ENCODE measurements at places on chromosomes 5 and 9.

DNA sequence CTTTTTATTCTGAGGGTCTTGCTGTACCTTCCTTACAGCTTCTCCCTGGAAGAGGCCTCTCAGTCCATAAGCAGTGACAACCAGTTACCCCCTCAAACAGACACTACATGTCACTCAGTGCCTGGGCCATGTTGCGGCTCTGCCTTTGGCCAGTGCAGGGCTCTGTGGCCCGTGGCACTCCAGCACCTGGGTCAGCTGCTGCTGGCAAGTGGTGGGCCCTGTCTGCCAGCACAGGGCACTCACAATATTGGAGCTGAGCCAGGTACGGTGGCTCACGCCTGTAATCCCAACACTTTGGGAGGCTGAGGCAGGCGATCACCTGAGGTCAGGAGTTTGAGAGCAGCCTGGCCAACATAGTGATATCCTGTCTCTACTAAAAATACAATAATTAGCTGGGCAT, 24.2 kb downstream of the DAP start:
- DNase-seq = no peak

- DNase-seq = no peak
These were observed 1428.9 kb upstream of the WWC1 start for GRCh38 chr5:166862581-166862980.

DNA sequence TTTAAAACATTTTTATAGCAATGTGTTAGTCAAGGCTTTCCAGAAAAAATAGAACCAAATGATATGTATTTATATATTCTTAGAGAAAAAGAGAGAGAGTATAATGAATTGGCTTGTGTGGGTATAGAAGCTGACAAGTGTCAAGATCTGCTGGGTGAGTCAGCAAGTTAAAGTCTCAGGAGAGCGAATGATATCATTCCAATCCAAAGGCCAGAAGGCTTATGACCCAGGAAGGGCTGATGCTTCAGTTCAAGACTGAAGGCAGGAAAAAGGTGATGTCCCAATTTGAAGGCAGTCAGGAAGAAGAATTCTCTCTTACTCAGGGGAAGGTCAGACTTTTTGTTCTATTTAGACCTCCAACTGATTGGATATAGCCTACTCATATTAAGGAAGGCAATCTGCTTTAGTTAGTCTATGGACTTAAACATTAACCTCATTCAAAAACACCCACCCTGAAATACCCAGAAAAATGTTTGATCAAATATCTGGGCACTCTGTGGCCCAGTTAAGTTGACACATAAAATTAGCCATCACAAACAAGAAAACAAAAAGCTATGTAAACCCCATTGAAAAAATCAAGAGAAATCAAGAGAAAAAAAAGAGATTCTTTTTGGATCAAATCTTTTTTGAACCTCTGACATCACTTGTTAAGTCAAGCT, 189.6 kb downstream of the PIK3R1 start:
- DNase-seq = no peak

- no peak for DNase-seq
These were observed 46.5 kb downstream of the IRF1 start for GRCh38 chr5:132444061-132444460.

DNA sequence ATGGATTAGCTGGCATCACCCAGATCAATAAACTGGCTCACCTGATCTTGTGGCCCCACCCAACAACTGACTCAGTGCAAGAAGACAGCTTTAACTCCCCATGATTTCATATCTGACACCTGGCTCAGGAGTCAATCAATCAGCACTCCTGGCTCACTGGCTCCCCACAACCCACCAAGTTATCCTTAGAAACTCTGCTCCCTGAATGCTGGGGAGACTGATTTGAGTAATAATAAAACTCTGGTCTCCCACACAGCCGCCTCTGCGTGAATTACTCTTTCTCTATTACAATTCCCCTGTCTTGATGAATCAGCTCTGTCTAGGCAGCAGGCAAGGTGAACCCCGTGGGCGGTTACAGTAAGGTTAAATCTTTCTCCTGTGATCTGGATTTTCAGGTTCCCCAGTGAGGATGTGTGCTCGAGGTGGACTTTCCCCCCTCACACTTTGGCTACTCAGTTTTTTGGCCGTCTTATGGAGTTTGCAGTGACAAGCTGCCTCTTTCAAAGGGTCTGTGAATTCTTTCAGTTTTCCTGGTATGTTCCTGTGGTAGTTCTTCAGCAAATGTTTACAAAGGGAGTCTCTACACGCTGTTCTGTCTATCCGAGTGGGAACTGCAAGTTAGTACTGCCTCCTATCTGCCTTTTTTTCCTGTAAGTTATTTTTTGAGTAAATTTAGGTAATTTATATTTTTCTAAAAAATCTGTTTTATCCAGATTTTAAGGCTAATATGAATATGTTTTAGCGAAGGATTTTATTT, 500.2 kb upstream of the NUDT12 start:
- no peak for DNase-seq

- no peak for DNase-seq
These were observed 2.8 kb upstream of the WWC1 start for GRCh38 chr5:168288349-168289245.

- no peak for DNase-seq
These were observed 269.4 kb upstream of the PTGER4 start for GRCh38 chr5:40410231-40410861.

GRCh38 chr5:53547226-53547625, 13.2 kb upstream of the NDUFS4 start:
- no peak for DNase-seq

DNA sequence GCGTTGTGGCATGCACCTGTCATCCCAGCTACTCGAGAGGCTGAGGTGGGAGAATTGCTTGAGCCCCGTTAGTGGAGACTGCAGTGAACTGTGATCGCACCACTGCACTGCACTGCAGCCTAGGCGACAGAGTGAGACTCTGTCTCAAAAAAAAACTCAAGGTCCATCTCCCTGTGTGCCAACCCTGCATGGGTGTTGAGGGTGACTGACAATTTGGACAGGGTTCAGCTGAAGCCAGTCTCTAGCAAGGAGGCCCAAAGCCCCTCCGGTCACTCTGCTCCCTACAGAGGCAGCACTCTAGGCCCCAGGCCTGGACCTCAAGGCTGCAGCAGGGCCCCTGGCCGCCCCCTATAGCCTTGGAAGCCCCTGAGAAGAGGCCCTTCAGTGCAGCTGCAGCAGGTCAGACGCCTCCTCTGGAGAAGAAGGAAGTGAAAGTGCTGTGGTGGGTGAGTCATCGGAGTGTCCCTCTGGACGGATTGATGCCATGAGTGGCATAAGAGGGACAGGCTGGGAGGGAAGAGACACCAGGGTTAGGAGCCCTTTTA, 39.2 kb upstream of the NEK6 start:
- no peak for DNase-seq

Measured in stimulated activated CD8-positive, alpha-beta memory T cell treated with anti-CD3 and anti-CD28 coated beads, Interleukin-7, amount 100 ng/mL, for 48 hours (primary cell).